ENCODE measurements at places on chromosomes 13 and 19.
A peak's percentile ranks its signal among the peaks of the same experiment; 100 is the strongest.

DNA sequence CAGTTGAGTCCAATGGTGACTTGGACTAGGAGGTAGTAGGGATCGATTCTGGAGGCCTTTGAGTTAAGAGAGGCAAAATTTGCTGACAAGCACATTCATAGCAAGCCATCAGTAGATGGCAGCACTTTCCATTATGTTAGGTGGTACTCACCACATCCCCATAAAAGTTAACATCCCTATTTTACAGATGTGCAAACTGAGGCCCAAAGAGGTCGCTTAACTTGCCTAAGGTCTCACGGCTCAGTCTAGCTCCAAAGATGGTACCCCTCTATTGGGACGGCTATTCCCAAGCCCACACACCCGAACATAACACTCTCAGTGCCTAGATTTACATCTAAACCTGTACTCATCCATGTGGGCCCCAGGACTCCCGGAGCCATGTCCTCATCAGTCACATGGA is 21.5 kb upstream of the FOSB start:
- no peak for DNase-seq

- no peak for DNase-seq
Observed at GRCh38 chr19:5091018-5091683, 122.2 kb downstream of the KDM4B start.

DNA sequence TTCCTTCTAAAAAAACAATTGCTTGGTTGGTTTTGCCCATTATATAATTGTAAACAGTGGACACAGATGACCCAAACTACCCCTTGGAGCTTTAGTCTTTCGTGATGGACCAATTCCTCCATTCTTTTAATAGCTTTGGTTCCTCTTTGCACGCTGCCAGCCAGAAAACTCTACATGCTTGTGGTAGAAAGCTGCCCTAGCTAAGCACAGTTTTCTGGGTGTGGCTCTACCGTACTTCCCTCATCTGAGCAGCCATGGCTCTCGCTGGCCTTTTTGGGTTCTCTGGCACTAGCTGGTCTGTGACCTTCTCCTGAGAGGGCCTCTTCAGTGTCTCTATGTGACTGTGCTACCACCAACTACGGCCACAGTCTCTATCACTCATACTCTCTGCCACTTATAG is 29.9 kb upstream of the CEBPA start:
- peak; percentile 58 for DNase-seq

GRCh38 chr19:3798137-3798536 is 12.0 kb upstream of the MATK start:
- no peak for DNase-seq

GRCh38 chr13:85719749-85720148 is 79.5 kb downstream of the SLITRK6 start:
- DNase-seq: no peak

DNA sequence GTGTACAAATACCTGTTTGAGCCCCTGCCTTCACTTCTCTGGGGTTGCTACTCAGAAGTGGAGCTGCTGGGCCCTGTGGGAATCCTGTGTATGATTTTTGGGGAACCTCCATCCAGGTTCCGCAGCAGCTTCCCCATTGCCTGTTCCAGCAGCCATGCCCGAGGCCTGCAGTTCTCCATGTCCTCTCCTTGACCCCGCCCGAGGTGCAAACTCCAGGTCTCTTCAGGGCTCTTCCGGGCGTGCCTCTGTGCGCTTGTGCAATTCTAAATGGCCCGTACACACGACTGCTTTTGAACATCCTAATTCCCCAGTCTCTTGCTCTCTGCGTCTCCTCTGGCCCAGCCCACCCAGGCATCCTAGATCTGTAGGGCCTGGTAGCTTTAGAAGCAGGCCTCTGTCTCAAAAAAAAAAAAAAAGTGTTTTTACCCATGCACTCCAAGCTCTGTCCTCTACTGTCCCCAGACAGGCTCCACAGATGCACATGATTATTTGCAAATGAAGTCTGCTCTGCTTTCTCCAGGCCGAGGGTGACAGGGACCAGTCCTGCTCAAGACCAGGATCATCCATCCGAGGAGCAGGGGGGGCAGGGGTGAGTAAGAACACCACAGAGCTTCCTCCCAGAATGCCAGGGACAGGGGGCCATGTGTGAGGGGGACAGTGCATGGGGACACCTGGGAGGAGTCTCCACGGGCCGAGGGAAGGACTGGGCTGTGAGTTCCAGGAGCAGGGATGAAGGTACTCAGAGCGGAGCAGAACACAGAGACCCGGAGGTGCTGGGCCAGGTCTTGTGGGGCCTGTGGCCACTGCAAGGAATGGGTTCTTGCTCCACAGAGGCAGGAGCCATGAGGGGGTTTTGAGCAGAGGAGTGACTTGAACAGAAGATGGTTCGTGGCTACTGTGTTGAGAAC is 51.7 kb downstream of the SLC7A9 start:
- no peak for DNase-seq

DNA sequence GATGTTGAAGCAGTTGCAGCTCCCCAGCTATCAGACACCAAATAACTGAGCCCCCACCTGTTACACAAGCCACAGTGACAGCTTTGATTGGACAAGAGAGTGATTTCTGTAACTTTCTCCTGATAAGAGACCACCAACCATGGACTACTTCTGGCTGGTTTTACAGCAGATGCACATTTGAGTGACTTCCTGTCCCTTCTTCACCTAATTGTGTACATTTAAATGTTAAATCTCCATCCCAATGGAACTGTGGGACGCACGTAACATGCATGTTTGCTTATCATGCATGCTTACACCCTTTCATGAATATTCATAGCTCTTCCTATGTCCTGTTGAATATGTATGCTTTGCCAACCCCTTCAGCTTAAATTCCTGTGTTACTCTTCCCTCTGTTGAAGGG is 6.0 kb upstream of the TNFSF11 start:
- DNase-seq: no peak

DNA sequence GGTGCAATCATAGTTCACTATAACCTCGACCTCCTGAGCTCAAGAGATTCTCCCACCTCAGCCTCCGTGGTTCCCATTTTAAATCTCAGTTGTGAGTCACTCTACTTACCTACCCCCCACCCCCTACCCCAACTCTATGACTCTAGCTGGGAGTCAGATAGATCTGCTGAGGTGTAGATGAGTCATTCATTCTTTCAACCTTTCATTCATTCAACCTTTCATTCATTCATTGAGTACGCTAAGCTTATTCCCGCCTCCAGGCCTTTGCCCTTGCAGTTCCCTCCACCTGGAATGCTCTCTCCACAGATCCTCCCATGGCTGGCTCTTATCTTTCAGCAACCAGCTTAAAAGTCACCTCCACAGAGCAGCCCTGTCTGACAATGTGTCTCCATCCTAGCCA is 1.1 kb upstream of the MAST1 start:
- DNase-seq: no peak

DNA sequence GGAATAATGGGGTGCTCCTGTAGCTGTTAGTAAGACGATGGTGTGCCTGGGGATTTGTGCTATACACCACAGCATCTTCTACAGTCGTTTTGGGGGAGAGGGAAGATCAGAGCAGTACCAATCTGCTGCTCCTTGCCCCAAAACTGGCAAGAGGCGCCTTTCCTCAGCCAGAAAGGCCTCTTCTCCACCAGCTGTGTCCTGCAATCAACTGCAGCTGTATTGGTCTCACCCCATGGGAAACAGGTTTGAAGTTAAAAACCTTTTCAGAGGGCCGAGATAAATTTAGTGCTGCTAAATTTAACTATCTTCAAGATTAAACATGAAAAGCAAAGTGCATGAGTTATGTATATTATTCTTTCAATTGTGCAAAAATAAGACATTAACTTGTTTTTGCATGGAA is 1.2 kb upstream of the RNASEH2B start:
- no peak for DNase-seq

DNA sequence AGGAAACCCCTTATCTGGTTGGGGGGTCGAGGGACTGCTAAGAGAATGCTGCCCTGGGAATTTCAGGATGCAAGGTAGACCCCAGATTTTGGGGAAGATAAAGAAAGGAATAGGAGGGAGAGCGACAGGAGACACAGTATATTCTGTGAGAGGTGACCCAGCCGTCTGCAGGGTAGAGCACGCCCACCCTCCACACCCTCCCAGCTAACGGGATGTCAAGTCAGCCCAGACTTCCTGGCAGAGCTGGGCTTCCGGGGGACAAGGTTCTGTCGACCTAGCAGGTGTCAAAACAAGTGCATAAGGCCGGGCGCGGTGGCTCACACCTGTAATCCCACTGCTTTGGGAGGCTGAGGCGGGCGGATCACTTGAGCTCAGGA is 695 bp upstream of the PRR36 start:
- DNase-seq: no peak

GRCh38 chr13:96216543-96216942 is 126.6 kb downstream of the HS6ST3 start:
- DNase-seq: no peak

GRCh38 chr13:110811008-110811720 is 97.7 kb downstream of the ING1 start:
- DNase-seq: no peak

- DNase-seq: no peak
Observed at GRCh38 chr19:15432018-15432494, 13.3 kb upstream of the AKAP8L start.

DNA sequence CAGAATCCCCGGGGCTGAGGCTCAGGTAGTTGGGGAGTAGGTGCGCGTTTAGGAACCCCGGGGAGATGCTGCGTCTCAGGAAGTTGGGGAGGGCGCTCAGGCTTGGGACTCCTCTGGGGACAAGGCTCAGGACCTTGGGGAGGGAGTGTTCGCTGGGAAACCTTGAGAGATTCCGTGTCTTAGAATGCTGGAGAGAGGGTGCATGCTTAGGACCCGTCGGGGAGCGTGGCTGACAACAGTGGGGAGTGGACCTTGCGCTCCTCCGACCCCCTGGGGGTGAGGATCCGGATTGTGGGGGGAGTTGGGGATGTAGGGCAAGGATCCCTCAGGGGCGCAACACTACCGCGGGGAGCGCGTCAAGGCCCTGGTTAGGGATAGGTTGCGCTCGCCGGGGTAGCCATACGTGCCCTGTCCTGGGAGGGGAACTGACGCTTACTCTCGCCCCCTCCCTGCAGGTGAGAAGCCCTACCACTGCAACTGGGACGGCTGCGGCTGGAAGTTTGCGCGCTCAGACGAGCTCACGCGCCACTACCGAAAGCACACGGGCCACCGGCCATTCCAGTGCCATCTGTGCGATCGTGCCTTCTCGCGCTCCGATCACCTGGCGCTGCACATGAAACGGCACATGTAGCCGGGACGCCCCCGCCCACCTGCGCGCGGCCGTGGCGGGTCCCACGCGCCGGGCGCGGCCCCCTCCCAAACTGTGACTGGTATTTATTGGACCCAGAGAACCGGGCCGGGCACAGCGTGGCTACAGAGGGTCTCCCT is 2.0 kb downstream of the KLF2 start:
- no peak for DNase-seq

DNA sequence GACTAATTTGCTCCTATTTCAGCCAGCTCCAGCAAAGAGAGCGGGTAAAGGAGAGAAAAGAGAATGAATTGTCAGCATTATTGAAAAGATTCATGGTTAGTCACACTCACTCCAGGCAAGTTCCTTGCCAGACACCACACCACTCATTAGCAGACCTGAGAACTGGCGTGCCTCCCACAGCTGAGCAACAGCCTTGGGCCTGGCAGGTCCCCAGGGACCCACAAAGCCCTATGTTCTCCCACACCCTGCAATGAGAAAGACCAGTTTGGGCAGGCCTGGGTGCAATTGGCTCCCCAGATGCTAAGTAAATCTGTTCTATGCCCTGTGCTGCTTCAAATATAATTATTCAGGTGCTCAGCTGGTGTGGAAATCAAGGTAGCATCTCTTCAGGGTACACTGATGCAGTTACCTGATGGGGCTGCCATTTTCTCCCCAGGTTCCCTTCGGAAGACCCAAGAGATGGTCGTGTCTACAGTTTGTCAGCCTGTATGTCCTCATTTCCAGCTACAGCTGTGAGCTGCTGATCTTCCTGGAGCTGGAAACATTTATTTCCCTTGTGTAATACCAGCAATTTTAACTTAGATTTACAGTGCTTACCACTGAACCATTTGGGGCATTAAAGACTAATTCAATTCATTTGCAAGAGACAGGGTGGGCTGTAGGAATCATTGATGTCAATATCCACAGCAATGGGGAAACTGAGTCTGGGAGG is 405.0 kb downstream of the COG6 start:
- DNase-seq: peak; percentile 6

DNA sequence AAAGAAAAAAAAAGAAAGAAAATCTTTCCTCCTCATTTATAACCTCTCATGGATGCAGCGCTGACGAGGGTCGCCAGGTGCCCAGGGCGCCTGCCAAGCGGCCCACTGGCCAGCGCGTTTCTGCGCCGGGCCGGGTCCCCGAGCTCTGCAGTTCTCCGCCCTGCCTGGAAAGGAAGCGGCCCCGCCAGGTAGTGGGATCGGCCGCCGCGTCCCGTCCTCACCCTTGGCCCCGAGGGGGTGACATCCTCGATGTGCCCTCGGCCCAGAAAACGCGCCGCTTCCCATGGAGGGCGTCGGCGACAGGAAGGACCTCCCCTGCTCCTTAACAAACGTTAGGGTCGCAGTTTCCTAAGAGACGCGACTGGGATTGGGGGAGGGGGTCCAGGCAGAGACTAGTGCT is 56.9 kb downstream of the ZNF726 start:
- no peak for DNase-seq

- DNase-seq: no peak
Observed at GRCh38 chr19:10433131-10433536, 12.8 kb downstream of the PDE4A start.

DNA sequence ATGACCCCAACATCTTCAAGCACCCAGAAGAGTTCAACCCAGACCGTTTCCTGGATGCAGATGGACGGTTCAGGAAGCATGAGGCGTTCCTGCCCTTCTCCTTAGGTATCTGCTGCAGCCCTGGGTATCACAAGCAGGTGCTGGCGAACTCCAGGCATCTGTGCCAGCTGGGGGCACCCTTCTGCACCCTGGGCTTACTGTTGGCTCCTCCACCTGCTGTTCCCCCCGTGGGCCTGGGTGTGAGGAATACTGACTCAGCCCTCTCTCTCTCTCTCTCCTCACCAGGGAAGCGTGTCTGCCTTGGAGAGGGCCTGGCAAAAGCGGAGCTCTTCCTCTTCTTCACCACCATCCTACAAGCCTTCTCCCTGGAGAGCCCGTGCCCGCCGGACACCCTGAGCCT is 13.0 kb downstream of the CYP2S1 start:
- DNase-seq: no peak

DNA sequence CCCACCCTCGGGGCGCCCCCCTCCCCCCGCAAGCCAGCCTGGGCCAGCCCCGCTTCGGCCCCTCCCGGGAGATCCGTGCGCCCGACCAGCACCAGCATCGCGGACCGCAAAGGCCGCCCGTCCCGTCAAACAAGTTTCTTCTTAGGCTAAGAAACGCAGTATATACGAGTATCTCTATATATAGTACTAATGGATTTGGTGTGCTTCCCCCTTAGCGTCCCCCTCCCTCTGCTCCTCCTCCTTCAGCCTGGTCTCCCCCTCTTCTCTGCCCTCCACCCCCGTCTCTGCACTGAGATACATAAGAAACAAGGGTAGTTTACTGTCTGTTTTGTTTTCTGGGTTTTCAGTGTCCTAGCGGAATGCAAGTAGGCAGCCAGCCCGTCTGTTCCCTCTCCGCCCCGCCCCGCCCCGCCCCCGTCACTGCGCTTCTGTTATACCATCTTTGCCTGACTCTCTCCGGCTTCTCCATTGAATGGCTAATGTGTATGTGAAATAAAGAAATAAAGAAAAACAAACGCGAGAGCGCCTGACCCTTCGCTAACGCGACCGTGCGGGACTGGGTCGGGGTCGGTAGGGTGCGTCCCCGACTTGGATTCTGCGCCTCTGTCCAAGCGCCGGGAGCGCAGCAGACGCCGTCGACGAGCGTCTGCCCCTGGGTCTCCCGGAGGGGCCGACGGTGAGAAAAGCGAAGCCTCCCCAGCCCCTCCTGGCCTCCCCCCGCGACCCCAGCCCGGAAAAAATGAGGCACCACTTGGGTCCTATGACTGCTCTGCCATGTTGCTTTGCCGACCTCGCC is 4.2 kb downstream of the LYL1 start:
- no peak for DNase-seq
